ENCODE measurements at places on chromosomes 1 and 21.

GRCh38 chr21:44682580-44683151, 703 bp upstream of the KRTAP12-1 start:
- no peak for DNase-seq

- no peak for DNase-seq
Measured at GRCh38 chr1:217024911-217025310, 301.7 kb upstream of the ESRRG start.

DNA sequence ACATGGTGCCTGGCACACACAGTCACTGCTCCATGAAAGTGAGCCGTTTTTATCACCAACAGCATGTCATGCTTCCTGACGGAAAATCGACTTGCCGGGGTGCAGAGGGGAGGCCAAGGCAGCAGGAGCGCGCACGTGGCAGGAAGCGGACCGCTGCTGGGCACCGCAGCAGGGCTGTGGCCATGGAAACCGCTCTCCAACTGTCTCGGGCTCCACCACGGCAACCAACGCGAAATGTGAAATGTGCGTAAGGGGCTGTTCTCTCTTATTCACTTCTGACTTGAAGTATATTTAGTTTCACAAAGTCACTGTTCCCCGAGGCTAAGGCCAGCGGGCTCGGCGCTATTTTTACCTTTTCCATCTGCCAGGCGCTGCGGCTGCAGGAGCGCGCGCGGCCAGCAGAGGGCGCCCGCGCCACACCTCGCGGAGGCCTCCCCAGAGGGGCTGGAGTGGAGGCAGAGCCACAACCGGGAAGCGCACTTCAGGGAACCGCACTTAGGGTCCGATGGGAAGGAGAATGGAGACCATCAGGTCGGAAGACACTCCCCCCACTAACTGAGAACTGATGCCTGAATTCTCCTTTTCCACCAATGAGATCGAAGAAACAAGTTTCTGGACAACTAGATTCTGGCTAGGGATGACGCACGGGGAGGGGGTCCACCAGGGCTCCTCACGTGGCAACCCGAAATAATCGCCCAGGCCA, 19.7 kb downstream of the RCC2 start:
- peak; percentile 65 for DNase-seq

GRCh38 chr21:31448496-31448895, 104.4 kb upstream of the TIAM1 start:
- DNase-seq: no peak

DNA sequence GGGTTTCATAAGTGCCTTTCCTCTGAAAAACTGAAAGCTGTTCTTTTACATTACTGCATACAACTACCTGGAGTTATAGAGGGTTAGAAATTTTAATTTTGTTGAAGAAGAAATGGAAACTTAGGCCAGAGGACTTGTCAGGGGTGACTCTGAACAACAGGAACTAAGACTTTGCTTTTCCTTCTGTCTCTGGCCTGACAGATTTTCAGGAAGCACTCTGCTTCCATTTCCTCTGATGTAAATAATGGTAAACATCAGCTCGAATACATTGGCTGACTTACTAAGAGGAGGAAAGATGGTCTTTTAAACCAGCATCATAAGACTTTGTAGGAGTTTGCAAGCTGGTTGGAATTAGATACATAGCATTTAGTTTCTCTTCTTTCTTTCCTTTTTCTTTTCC, 27.1 kb upstream of the PLEKHM2 start:
- no peak for DNase-seq

All from activated CD4-positive, alpha-beta memory T cell treated with anti-CD3 and anti-CD28 coated beads, Interleukin-2, amount 10 ng/mL, durations not matched to agents 7 days and 5 days (primary cell).